ENCODE measurements at places on chromosomes 2 and 18. TPM values are rescaled to one million over a fixed set of nuclear protein-coding genes. Genes with fewer than 3 reads are reported as not detected.

DNA sequence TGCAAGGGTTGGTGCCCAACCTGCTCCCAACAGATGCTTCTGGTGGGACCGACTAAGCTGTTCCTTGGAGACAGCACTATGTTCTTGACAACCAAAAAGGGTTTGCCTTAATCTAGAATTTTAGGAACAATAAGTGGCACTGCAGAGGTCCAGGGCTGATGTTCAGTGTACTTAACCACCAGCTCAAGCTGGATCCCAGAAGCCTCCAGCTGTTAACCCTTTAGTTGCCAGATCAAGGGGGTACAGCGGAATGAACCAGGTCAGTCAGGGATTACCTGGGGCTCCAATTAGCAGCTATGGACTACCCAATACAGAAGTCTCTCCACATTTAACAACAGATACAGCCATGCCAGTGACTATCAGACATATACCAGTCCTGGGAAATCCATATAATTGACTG, 3.5 kb downstream of the GPR75 start:
- no peak for DNase-seq

DNA sequence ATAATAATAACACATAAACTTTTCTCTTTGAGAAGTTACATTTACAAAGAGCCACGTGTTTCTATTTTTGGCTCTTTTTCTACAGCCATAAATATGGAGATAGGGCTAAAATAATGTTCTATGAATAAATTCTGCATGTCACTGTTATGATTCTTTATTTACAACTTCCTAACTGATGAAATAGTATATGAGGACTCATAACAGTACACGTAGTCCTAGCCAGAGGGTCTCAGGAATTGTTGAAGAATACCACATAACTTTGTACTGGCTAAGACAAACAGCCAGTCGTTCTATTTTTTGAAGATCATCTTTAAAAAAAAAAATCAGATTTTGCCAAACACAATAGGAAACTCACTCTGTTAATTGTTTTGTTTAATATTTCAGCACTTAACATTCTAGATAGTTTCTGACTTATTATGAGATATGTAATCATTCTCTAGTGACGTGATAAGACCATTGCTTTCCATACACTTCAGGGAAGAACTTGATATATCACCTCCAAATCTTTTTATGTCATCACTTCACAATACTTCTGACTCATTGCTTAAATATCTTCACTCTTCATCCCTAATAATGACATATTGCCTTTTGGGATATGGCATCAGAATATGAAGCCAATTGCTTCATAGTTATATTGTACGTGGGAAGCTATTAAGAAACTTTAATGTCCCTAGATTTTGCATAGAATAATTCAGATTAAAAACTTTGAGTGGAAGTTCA, 256.1 kb downstream of the XIRP2 start:
- DNase-seq, result no peak

GRCh38 chr18:5461041-5461440, 82.8 kb downstream of the EPB41L3 start:
- no peak for DNase-seq

DNA sequence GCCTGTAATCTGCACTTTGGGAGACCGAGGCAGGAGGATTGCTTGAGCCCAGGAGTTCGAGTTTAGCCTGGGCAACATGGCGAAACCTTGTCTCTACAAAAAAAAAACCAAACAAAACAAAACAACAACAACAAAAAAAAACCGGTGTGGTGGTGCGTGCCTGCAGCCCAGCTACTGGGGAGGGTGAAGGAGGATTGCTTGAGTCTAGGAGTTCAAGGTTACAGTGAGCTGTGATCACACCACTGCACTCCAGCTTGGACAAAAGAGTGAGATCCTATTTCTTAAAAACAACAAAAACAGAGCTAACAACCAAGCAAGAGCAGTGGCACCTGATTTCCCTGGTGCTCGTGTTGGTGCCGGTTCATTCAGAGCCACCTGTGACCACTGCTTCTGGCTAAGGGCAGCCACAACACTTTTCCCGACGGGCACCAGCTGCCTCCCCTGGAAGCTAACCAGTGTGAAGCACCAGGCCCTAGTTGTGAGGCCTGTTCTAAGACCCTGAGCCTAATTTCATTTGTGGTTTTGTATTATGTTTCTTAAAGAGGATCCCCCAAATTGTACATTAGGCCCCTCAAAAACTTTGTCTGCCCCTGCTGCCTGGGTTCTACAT, 1.3 kb downstream of the AOX1 start:
- DNase-seq, result no peak

GRCh38 chr2:9641641-9642040, 10.8 kb upstream of the YWHAQ start:
- no peak for DNase-seq

DNA sequence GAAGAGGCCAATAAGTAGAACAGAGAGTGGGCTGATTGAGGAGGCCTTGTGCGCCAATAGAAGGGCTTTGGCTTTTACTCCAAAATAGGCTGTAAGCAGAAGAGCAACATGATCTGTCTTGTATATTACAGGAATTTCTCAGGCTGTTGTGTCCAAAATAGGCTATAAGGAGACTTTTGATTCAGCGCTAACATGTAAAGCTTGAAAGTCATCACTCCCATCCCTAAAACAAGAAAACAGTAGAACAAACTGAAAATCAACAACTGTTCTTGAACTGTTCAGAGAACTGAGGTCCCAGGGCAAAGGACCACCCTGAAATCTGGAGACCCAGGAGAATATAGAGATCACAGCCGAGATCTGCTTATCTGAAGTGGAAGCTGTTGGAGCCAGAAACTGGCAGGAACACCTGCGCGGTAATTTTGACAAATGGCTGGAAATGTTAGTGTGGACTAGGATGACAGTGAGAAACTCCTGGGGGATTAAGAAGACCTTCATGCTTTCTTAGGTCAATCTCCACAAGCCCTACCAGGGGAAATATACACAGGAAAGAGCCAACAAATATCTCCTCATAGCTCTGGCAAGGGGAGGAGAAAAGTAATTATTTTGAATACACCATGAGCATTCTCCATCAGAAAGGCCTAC, 258.6 kb downstream of the RBM43 start:
- no peak for DNase-seq

DNA sequence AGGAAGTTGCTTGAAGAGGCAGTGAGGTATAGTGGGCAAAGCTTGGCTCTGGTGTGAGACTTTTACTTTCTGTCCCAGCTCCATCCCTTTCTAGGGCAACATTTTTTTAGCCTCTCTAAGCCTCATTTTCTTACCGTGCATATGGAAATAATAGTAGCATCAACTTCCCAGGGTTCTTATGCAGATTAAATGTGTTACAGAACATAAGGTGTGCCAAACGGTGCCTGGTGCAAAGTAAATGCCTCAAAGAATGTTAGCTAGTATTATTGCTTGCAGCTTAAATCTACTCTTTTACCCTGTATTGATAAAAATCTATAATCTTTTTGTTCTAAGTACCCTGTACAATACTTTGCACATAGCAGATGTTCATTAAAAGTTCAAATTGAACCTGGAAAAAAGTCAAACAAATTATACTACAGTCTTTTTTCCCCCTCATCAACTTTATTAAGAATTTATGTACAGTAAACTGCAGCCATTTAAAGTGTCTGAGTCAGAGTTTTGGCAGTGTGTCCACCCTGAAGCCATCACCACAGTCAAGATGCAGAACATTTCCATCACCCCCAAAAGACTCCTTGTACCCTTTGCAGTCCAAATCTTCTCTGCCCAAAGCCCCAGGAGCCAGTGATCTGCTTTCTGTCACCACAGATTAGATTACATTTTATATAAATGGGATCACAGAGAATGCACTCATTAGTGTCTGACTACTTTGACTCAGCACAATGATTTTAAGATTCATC, 10.6 kb downstream of the MAPRE2 start:
- no peak for DNase-seq

DNA sequence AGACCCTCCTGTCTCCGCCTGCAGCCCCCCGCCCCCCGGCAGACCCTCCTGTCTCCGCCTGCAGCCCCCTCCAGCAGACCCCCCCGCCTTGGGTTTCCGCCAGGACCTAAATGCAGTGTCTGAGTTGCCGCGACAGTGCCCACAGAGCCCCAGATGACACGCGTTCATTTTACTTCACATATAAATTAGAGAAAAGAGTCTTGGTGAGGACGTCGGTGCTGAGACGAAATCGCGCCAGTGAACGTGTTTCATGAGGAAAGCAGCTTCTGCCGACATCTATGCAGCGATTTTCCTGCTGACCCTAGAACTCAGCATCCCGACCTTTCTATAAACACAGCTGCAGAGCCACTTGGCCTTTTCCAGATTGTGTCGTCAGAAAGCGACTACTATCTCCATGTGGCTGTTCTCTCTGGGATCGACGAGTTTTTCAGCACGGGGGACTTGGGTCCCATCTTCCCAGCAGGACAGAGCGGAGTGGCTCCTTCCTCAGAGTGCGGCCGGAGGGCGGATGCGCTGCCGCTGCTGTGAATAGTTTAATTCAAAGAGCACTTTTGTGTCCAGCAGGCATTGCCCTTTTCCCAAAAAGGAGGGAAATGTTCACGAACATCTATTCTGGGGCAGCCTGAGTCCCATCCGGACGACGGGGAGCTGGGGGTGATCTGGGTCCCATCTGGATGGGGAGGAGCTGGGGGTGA, 136.7 kb downstream of the NFATC1 start:
- no peak for DNase-seq

DNA sequence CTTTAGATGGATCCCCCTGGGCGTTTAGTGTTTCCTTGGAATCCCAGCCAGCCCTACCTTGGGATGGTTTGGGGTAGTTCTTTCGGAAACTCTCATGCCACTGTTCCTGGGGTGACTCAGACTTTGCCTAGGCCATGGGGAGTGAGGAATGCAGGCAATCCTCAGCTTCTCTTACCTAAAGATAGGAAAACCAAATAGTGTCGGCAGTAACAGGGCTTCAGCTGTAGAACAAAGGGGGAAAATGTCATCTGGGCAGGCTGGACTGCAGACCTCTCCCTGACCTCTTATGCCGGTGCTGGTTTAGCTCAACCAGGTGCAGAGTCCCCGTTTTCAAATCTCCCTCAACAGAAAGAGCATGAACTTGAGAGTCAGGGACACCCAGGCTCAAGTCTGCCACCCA, 252.1 kb downstream of the TSN start:
- no peak for DNase-seq

GRCh38 chr2:234199996-234200395, 149.5 kb downstream of the SPP2 start:
- no peak for DNase-seq

DNA sequence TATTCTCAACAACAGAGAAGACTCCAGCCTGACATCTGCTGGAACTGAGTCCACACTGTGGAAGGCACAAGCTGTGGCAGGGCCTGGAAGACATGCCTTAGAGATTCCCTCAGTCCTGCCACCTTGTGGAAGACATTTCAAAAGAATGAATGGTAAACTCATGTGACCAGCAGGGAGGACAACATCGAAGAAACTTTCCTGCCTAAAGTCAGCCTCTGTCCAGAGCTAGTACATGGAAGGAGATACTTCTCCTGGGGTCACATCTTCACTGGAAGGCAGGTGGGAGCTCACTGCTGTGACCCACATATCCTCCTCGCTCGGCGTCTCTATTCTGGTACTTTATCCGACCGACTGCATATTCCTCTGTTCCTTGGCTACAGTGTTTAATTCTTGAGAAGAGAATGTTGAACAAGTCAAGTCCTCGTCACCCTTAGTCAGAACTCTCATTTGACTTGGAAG, 59.5 kb downstream of the PUM2 start:
- DNase-seq, result peak; percentile 38

DNA sequence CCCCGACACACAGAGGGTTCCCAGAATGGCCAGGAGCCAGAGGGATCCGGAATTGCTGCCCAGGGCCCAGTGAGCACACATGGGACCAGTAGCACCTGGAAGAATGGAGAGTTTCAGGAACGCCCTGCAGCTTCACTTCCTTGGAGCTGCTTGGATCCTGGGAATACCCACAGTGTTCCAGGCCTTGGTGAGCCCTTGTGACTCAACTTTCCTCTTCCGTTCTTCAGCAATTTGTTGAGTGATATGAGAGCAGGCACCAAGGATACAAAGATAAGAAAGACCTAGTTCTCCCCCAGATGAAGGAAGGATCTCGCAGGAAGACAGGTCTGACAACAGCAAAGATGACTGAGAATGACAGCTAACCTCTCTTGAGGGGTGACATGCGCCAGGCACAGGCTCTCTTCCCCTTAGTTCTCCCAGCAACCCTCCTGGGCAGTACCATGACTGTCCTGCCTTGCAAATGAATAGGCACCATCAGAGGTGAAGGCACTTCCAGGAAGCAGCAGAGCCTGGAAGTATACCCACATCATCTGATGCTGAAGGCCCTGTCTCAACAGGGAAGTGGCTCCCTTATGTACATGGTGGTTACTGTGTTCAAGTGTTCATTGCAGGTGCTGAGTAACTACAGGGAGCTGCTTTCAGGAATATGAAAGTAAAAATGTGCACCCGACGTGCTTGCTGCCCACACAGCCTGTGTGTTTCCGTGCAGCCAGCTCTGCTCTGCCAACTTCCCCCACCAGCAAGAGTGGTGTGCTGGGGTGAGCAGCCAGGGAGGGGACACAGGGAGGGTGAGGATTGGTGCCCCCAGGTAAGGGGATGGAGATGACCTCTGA, 116.2 kb downstream of the STPG4 start:
- DNase-seq, result no peak

DNA sequence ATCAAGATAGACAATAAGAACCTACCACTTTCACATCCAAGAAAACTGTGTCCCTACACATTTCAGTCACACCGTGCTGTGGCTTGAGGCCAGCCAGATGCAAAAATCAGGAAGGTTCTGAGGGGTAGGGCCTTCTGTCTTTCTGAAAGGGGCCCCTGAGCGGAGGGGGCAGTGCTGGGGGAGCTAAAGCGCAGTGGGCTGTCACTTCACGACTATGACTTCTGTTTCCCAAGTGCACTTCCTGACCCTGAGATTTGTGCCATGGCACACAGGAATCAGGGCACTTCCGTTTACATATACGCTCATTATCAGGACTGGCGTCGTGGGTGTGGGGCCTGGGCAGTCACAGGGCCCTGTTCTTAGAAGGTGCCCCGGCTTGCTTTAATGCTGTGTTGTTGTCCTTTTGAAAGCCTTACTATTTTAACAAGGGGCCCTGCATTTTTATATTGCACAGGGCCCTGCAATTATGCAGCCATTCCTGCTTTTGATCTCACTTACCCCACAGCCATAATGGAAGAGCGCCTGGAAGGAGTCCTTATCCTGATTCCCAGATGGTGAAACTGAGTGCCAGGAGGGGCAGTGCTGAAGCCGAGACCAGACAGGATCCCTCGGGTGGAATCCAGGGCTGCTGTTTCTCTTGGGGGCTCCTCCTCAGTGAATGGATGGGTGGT, 620 bp downstream of the NGEF start:
- DNase-seq, result no peak

- DNase-seq, result no peak
These were observed 20.9 kb downstream of the THNSL2 start for GRCh38 chr2:88190808-88191721.

DNA sequence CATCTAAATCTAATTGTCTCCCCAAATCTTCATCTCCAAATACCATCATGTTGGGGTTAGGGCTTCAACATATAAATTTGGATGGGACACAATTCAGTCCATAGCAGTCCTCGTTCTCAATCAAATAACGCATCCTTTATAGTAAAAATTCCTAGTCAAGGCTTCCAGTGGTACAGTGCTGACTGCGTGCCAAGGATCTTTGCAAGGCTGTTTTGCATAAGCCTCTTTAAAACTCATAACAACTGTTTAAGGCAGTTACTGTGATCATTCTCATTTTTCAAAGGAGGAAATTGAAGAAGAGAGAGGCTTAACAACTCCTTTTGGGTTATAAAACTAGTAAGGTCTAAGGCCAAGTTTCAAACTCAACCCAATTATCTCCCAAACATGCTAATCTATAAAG, 666.9 kb downstream of the NYAP2 start:
- no peak for DNase-seq

The SLC35F5 gene
- total RNA-seq, result 77.8 TPM

The PCARE gene
- not detected for total RNA-seq

The STAT4 gene
- 1.6 TPM for total RNA-seq

The LRRTM4 gene
- 1.6 TPM for total RNA-seq

The IRS1 gene
- 22.3 TPM for total RNA-seq

The GPR45 gene
- not detected for total RNA-seq

The CFAP65 gene
- total RNA-seq, result not detected

The GYPC gene
- total RNA-seq, result 61.6 TPM
